GM23248 (cell line): ENCODE measurements at places on chromosomes 16 and 17.

DNA sequence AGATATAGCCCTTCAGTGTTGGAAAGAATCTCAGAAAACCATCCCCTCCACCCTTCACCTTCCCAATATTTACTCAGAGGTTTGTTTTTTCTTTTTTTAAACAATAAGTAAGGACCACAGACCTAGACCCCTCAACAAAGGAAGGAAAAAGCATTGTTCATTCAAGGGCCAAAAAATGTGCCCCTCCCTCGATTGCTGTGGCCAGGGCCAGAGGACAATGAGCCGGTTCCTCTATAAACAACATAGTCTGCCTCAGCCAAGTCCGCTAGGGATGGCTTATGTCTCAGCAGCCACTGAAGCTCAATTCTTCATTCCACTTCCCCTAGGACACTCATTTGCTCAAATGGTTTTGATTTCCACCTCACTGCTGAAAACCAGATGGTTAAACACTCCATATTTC, 24.0 kb downstream of the TRIM16 start:
- DNase-seq: no peak

DNA sequence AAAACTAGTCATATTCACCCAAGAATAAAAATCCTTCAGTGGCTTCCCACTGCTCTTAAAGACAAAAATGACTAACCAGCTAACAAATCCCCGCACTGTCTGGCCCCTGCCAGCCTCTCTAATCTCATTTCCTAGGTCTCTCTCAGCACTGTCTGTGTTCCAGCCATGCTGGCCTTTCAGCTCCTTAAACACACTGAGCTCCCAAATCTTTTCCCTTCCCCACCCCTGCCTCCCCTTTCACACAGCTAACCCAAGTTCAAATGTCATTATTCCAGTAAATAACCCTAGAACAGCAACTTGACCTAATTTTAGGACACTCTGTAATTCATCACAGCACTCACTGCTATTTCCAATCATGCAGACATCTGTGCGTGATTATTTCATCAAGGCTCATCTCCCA, 7.8 kb downstream of the SHCBP1 start:
- DNase-seq: no peak

DNA sequence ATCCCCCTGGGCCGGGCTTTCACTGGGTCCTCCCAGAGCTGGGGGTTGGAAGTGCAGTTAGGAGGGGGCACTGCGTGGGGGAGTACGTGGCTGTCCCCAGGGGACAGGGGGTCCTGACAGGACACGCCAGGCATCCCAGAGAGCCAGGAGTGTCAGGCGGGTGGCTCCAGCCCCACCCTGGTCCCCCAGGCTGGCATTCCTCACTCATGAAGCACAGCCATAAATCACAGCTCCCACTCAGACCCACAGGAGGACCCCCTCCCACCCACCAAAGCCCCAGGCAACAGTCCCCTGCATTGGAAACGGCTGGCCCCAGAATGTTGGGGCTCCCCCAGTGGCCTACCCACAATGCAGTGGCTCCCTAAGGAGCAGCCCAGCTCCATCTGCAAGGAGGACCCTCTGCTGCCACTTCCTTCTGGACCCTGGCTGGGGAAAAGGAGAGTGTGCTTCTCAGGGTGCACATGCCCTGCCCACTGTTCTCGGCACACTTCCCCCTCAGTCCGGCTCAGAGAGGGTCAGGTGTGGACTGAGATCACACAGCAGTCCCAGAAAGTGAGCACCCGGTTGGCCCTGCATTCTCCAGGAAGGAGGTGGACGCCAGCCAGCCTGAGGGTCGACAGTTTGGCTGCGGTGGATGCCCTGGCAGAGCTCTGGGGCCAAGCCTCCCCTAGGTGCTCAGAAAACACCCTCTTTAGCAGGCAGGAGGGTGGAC, 7.3 kb upstream of the FOXN1 start:
- DNase-seq: no peak

DNA sequence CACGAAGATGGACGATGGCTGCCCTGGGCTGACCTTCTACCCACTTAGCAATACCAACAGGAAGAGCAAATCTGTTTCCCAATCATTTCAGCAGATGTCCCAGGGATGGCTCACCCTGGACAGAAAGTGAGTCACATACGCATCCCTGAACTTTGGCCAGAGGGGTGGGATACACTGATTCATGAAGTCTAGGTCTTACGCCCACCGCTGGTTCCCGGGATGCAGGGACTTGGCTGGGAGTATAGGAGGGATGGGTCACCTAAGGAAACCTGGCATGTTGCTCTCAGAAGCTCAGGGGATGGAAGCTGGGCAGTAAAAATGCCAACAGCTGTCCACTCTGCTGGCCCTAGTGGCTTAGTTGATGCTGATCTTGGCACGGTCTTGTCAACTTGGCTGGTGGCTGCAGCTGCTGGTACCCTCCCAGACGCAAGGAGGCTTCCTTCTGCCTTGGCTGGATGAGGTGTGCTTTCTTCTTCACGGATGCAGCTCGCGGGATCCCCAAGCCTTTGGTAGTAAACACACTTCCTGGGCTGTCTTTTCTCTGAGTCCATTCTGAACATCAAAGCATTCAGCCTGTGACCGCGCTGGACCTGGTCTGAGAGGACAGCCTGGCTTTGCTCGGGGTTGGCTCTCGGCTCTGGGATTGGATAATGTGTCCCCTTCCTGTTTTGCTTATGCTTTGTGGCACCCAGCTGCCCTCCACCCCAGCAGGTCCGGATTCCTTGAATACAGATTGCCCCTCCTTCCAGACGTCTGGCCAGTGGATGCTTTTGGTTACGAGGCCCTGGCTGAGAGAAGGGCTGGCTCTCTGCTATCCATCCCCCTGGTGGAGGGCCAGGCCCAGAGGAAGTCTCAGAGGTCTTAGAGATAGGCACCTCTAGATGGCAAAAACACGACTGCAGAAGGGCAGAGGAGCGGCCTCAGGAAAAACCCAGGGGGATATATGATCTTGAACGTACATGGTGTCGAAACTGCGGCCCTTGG, 71.5 kb downstream of the RAP1GAP2 start:
- peak; percentile 92 for DNase-seq

DNA sequence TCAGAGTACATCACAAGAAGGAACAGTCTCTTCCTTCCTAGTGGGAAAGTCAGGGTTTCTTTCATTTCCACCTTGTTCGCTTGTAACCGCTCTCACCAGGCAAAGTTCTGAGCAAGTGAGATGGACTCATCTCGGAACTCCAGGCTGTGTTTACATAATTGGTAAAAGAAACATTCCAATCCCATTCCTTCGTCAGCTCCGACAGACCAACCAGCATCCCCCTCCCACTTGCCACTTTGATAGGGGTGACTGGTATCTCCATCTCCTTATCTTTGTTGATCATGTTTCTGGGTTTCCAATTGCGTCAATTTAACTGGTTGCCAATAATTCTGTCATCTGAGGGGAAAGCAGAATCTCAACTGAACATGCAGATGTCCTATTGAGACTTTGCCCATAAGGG, 36.8 kb upstream of the LYRM9 start:
- DNase-seq: no peak

DNA sequence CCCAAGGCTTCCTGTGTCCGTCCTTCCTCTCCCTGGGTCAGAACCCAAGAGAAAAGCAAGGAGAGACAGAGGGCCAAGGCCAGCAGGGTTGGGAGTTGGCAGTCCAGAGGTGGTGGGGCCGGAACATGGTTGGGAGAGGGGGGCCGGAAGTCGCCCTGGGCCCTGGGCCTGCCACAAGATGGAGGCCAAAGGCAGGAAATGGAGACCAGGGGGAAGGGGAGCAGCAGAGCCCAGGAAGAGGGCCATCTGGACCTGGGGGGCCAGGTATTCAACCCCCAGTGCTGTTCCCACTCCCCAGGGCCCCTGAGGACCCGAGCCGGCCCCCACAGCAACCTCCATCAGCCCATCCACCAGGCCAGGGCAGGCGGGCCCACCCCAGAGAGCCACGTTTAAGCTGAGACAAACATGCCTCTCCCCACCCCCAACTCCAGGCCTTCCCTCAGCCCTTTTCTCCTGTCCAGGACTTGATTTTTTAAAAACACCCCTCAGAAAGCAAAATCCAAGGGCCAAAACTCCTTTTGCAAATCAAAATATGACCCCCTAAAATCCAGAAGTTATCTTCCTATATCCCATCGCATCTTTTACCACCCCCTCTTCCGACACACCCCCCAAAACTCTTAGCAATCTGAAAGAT, 4.4 kb upstream of the BCL6B start:
- DNase-seq: peak; percentile 58

GRCh38 chr16:86044241-86044671, 145.3 kb downstream of the IRF8 start:
- peak; percentile 61 for DNase-seq

GRCh38 chr16:50765260-50765659, 23.4 kb downstream of the CYLD start:
- DNase-seq: no peak

DNA sequence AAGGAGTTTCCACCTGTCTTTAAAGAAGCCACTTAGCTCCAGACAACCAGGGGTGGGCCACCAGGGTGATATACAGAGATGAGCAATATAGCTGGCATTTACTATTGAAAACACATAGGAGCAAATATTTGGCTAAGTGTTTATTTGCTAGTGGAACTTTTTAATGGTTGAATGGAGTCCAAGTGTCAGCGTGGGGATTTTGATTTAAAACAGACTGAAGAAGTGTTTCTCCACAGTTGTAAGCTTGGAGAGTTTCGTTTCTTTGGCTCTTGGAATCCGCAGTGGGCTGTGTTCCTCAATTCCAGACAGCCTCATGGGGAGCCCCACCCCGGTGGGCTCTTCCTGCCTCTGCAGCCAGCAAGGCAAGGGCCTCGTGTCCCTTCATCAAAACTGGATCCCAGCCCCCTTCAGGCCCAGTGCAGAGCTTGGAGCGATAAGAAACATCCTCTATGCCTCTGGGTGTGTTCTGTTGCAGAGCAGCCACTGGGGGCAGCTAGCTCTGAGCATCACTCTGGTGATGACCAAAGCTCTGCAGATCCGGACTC, 36.1 kb downstream of the NOG start:
- peak; percentile 59 for DNase-seq

DNA sequence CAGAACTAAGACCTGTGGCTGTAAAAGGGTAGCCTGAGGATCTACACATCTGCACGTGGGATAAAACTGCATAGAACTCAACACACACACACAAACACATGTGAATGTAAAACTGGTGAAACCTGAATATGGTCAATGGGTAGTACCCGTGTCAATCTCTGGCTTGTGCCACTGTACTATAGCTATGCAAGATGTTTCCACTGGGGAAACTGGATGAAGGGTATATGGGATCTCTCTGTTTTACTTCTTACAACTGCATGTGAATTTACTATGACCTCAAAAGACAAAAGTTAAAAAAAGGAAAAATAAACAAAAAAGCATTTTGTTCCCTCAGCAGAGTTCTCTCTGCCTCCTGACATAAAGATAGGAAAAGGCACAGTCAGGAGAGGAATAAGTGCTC, 143.3 kb upstream of the LHX1 start:
- no peak for DNase-seq

- DNase-seq: no peak
Measured at GRCh38 chr17:16935241-16935663, 36.7 kb downstream of the TNFRSF13B start.

- DNase-seq: peak; percentile 45
Measured at GRCh38 chr17:50708050-50709000, 611 bp upstream of the ANKRD40 start.

DNA sequence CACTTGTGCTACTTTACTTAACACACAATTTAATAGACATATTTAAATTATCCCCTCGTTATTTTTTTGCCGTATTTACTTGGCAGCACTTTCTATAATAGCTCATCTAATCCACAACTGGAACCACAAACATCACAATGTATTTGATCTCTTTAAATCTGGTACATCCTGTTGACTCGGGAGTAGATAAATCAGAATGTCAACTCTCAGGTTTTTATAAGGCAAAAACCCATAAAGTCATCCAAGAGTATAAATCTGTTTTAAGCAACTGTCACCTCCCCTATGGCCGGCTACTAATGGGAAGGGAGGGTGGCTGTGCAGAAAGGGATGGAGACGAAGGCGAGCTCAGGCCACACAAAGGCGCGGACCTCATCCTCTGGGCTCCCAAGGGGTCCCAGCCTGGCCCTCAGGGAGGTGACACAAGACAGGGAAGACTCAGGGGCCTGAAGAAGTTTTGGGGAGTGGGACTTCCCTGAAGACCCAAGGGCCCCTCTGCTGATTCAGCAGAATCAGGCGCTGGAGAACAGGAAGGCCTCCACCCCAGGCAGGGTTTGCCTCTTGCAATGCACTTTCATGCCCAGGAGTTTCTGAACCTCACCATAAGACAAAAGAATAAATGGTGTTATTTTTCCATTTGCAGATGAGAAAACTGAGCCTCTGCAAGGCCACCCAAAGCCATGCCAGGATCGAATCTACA, 122.5 kb downstream of the ZNF423 start:
- DNase-seq: no peak

GRCh38 chr16:30996985-30997724, 12.1 kb downstream of the HSD3B7 start:
- peak; percentile 92 for DNase-seq
